Activated CD4-positive, alpha-beta T cell treated with anti-CD3 and anti-CD28 coated beads, Interleukin-2, amount 50 U/mL, for 1 hour (primary cell): ENCODE measurements at places on chromosomes 5 and 9.

- no peak for DNase-seq
These were observed 626.7 kb downstream of the CCDC171 start for GRCh38 chr9:16179566-16179965.

DNA sequence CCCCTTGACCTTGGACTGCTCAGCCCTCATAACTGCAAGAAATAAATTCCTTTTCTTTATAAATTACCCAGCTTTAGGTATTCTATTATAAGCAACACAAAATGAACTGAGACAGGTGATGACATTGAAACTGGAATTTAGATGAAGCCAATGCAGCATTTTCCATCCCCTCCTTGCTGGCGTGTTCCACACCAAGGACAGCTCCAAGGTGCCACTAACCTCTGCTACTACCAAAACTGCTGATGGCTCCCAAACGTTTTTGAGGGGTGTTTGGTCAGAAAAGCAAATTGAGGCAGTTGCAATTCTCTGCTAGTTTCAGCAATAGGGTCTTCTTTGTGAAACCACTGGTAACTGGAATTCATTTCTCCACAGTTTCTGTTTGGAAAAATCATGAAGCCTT, 124.8 kb downstream of the DRD1 start:
- DNase-seq, result no peak

GRCh38 chr5:80114860-80115259, 79.7 kb downstream of the THBS4 start:
- no peak for DNase-seq

GRCh38 chr5:33059081-33059480, 348.0 kb downstream of the NPR3 start:
- no peak for DNase-seq

GRCh38 chr9:136086213-136086881, 8.7 kb downstream of the NACC2 start:
- DNase-seq, result no peak

- DNase-seq, result peak; percentile 31
These were observed at the start of gene UAP1L1 for GRCh38 chr9:137077010-137077747. UAP1L1 (plus strand) TSS chr9:137077517; CDS start chr9:137077533, 16 bp downstream.

- DNase-seq, result no peak
These were observed 177.3 kb upstream of the SPEF2 start for GRCh38 chr5:35440409-35440808.

DNA sequence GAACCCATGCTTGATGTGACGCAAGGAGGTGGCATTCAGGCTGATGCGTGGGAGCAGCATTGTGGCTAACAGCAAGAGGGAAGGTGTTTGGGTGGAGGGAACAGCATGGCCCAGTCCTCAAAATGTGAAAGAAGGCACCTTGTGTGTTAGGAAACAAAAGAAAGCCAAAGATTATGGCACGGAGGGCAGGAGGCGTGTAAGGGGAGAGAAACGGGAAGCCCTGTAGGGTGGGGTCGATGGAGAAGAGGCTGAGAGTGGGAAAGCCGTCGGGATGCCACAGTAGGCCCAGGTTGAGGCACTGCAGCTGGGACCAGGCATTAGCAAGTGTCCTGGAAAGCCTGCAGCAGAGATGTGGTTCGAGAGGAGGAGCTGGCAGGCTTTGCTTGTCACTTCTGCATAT, 241.1 kb downstream of the GADD45G start:
- DNase-seq, result no peak

- no peak for DNase-seq
These were observed 91.6 kb downstream of the COX7C start for GRCh38 chr5:86709157-86709881.

DNA sequence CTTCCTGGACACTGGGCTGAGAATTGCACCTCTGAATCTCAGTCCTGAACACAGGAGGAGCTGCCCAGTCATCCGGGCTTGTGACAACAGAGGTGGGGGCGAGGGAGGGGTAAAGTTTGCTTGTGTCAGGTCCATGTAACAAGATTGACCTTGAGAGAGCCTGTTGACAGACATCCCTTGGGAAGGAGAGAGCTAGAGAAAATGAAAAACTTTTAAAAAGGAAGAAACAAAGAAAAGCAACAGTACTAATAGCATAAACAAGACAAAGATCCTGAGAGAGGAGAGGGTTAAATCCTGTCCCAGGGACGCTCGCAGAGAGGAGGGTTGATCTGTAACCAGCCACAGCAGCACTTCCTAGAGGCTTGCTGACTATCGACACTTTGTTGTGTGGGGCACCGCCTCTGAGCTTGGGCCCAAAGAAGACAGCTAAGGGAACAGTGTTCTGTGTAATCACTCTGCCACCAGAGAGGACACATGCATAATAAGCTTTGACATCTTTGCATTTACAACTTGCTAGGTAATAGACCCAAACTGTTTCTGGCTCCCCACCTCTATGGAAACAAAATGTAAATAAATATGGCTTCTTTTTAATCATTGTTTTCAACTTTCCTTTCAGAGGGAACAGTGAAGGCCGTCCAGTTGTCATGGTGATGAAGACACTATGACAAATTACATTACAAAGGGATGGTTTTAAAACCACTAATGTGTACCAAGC, 363.7 kb downstream of the CSNK1G3 start:
- DNase-seq, result no peak

DNA sequence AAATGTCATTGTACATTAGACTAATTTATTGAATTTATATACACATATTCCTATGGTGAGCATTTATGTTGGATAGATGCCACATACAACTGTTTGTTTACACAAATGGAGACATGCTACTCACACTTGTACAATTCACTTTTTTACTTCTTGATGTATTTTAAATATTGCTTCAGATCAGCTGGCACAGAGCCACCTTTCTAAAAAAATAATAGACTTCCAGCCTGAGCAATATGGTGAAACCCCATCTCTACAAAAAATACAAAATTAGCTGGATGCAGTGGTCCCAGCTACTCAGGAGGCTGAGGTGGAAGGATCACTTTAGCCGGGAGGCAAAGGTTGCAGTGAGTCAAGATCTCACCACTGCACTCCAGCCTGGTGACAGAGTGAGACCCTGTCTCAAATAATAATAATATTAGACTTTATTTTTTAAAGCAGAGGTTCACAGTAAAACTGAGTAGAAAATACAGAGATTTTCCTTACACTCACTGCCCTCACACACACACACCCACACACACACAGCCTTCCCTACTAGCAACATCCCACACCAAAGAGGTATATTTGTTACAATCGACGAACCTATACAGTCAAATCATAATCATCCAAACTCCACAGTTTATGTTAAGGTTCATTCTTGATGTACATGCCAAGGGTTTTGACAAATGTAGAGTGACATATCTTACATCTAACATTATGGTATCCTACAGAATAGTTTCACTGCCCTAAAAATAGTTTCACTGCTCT, 16.5 kb upstream of the ADRB2 start:
- no peak for DNase-seq

GRCh38 chr9:2159521-2160454, 144.6 kb downstream of the SMARCA2 start:
- DNase-seq, result no peak

DNA sequence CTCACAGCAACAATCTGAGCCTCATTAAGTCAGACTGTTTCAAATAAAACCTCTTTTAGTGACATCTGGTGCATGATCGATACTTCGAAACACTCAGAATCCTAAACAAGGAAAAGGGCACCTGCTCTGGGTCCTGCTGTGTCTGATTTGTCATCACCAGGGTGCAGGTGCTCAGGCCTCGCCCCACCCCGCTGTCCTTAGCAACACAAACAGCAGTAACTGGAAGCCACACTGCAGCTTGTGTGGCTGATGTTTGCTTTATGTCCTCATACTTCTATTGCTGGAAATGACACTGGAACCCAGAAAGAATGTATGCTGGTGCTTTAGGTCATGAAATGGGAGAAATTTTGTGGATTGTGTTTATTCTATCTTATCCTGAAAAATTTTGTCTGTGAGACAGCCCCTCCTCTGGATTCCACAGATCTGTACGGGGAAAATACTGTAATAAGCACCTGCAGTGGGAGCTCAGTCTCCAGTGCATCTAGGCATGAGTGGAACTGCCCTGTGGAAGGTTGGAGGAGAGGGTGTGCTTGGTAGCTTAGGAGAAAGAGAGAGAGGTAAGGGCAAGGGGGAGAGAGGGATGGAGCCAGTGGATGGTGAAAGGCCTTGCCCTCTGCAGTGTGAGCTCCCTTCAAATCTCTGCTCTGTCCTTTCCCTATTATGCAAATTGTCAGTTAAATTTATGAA, 284.2 kb downstream of the SMARCA2 start:
- DNase-seq, result no peak

- DNase-seq, result no peak
These were observed 3.3 kb downstream of the SLF1 start for GRCh38 chr5:94621763-94622162.

DNA sequence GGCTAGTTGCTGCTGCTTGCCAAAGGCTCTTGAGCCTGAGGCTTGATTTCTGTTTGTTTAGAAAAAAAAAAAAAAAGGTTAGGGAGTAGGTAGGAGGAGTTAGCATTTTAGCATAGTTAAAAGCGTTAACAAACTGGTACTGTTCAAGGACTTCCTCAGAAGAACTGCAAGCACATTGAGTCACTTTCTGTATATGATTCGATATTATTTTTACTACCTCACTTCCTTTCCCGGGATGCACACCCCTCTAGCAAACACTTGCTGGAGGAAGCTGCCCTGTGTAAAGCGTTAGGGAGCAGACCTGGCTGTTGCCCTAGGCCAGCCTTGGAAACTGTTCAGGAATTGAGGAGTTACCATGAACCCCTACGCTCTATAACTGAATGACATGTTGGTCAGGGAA, 15.7 kb upstream of the CEP120 start:
- no peak for DNase-seq

- no peak for DNase-seq
These were observed 112.5 kb downstream of the CPLANE1 start for GRCh38 chr5:37136694-37137093.

- DNase-seq, result no peak
These were observed 58.6 kb upstream of the ZBED3 start for GRCh38 chr5:77145666-77146065.

GRCh38 chr5:103041071-103041676, 78.8 kb downstream of the GIN1 start:
- no peak for DNase-seq

DNA sequence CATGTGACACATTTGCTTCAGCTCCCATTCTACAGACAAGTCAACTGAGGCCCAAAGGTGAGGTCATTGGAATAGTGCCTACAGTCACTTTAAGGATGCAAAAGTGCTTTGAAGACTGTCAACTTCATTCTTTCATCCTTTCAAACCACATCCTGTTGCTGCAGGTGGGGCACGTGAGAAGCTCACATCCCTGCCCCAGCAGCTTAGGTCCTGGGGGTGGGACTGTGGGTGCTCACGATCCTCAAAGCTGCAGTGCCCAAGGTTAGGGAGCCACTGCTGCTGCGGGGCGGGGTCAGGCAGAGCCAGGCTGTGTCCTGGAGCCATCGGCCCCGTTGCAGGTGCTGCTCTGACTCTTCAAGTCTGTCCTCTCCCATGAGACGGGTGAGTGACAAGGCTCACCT, 57.9 kb upstream of the IER5L start:
- DNase-seq, result peak; percentile 54

DNA sequence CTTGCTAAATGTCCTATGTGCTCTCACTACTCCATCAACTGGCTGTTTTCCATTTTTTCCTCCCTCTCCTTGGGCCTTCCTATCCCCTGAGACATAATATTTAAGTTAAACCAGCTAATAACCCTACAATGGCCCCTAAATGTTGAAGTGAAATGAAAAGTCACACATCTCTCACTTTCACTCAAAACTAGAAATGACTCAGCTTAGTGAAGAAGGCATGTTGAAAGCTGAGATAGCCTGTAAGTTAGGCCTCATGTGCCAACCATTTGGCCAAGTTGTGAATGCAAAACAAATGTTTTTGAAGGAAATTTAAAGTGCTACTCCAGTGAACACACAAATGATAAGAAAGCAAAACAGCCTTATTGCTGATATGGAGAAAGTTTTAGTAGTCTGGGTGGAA, 48.8 kb upstream of the CDH10 start:
- DNase-seq, result no peak

DNA sequence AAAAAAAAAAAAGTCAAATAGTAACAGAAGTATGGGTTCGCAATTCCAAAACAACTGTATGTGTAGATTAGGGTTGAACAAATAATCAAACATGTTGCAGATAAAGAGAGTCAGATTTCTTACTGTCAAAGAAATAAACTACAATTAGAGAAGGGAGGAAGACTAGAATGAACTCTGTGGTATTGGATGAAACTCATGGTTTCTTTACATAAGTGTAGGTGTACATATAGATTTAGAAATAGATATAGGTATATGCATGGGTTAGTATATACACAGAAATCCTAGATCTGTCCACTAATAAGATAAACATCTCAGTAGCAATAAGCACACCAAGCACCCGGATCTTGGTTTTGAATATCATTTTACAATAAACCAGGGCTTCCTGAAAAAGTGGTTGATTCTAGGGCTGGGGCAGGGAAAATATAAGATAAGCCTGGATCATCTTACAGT, 21.3 kb downstream of the DTWD2 start:
- no peak for DNase-seq

- DNase-seq, result no peak
These were observed 214.2 kb upstream of the ZNF462 start for GRCh38 chr9:106648799-106649198.

DNA sequence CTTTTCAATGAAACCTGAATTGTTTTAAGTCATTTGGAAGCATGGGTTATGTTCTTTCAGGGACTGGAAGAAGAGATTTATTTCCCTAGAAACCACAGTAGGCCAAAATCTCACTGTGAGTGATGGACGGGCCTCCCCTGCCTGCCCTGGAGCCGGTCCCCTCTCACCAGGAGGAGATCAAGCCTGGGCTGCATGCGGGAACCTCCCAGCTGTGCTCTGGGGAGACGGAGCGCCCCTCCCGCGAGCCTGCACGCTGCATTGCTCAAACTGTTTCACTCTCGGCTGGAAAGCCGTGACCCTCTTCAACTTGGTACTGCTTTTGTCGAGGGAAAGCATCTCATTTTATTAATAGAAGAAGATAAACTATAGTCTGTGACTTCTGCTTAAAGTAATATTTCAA, 85.4 kb downstream of the IRX2 start:
- no peak for DNase-seq

DNA sequence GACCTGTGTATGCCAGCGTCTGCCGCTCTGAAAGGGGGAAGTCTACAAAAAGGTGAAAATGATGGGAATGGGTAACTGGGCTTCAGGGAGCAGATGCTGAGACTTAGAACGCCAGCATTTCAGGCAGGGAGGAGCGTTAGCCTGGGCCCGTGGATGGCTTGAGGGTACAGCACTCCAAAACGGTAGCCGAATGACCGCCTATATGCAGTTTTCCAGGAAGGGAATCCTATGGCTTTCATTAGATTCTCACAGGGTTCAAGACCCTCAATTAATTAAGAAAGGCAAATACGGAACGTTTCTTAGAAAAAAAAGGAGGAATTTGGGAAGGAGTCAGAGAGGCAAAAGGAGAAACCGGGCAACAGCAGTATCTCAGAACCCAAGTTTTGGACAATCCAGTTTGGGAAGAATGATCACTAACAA, 639 bp downstream of the AMACR start:
- no peak for DNase-seq

- no peak for DNase-seq
These were observed 257.9 kb downstream of the PAPPA start for GRCh38 chr9:116411506-116411905.
